Smooth muscle cell of the brain vasculature (primary cell): ENCODE measurements at places on chromosomes 5 and 9.

GRCh38 chr5:91151947-91152346, 231.2 kb downstream of the ARRDC3 start:
- DNase-seq = peak; percentile 33

DNA sequence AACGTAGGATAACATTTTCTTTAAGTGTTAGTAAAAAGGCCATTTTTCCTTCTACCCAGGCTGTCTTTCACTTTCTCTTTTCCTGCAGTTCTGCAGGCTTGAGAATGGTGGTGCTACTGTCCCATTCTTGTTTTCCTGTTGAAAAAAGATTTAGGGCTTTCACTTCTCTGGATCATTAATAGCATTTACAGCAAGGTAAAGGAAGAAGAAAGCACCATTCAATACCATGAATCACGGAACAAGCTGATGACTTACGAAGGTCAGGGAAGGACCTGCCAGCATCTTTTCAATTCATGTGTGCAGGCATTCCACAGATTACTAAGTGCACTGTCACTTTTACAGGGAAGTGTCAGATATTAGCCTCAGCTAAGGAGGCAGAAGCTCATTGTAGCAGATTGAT, 292.8 kb downstream of the YTHDC2 start:
- no peak for DNase-seq

DNA sequence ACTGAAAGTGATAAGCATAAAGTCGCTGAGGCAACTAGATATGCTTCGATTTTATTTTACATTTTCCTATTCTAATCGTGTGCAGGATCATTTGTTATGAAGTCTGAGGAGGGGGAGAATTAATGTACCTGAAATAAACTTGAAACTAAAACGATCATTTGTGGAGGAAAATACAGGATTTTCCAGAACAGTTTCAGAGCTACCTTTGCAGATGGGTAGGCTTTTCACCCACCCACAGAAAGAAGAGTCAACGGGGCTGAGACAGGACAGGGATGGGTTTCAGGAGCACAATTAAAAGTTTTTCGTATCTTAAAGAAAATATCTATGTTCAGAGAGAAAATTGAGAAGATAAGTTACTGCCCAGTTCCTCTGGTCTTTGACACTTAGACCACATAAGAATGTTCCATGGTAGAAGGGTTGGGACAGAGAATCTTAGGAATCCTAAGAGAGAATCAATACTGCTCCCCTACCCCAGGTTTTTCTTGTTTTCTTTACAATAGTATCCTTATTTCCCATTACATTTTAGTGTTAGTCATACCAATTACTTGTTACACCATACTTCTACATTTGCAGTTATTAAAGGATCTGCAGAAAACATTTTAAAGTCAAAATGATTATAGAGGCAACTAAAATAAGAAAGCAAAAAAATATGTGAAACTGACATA, 211.4 kb downstream of the DEPDC1B start:
- no peak for DNase-seq

- DNase-seq = no peak
Observed at GRCh38 chr9:90245661-90246060, 397.0 kb downstream of the DIRAS2 start.

DNA sequence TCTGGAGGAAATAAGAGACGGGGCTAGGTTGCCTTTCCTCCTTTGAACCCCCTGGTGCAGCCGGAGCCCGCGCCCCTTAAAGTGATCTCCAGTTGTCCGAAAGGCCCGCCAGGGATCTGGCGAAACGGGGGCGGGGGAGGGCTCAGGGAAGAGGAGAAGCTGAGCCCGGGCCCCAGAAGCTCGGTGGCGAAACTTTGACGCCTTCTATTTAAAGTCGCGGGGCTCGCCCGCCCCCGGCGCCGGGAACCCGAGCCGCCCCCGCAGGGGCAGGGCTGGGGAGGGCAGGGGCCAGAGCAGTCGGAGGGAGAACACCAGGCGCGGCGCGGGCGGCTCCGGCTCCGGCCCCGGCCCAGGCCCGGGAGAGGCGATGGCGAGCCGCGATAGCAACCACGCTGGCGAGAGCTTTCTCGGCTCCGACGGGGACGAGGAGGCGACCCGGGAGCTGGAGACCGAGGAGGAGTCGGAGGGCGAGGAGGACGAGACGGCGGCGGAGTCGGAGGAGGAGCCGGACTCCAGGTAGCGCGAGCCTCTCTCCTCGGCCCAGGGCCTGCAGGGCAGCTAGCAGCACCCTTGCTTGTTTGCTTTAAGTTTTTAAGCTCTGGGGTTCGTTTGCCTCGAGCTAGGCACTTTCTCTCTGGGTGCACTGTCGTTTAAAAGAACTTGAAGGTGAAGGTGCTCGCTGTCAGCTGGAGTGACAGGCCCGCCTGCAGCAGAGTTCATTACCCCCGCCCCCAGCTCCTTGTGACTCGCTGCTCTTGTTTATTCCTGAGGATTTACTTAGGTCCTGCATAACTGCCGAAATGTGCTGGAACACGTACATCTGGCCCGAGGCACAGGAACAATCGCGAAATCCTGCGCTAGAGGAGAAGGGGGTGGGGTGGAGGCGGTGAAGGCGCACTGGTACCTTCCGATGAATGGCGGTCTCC, at the start of gene CMYA5:
Gene CMYA5 (plus strand): TSS at position 296 of the 926 bp plus-strand sequence. CDS start 72 bp downstream, at position 368.
- no peak for DNase-seq

GRCh38 chr9:98921732-98922131, 22.0 kb upstream of the COL15A1 start:
- DNase-seq = no peak

- DNase-seq = no peak
Observed at GRCh38 chr5:122228728-122229392, 83.2 kb upstream of the SNCAIP start.

DNA sequence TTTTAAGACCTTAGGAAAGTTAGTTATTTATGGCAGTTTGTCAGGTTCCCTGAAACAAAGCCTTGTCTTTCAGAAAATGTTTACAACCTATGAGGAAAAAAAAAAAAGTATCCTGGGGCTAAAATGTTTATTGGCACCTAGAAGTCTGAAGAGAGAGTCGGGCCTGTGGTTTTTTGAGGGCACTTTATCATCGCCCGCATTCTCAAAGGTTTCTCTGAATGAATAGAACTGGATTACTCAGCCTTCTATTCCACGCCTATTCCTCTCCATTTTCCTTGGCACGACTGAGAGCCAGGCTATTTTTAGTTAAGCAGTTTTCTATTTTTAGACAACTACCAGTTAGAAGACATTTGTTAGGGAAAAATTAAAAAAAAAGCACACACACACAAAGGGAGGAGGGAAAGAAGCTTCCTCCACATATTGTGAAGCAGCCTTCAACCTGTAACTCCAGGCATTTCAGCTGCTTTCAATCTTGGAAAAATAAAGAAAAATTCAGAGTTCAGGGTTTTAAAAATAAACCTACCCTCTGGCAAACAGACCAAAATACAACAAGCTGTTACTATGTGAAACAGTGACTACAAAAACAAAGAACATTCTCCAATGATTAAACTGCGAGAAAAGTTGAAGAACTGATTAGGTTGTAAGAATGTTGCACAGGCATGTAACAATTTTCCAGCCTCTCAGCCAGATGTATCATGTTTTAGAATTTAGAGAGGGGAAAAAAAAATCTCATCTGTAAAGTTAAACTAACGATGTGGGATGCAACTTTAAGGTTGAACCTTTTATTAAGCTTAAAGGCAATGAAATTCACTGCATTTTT, 97.0 kb downstream of the MEF2C start:
- peak; percentile 65 for DNase-seq

DNA sequence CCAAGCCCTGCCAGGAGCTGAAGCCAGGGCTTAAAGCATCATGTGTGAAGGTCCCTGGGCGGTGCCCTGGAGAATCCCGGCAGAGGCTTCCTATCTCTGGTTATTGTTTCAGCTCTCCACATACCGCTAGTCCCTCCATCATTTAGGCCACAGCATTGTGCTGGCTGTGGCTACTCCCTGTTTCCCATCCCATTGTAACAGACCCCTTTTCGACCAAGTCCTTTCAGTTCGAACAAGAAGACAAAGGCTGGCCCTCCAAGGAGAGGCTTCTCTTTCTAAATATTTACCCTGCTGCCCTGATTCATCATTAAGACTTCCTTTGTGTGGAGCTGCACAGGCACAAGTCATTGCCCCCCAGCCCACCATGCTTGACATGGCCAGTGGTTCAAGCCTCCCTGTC, 41.6 kb downstream of the NEUROG1 start:
- no peak for DNase-seq

GRCh38 chr5:130213607-130214006, 309.3 kb downstream of the CHSY3 start:
- DNase-seq = no peak

DNA sequence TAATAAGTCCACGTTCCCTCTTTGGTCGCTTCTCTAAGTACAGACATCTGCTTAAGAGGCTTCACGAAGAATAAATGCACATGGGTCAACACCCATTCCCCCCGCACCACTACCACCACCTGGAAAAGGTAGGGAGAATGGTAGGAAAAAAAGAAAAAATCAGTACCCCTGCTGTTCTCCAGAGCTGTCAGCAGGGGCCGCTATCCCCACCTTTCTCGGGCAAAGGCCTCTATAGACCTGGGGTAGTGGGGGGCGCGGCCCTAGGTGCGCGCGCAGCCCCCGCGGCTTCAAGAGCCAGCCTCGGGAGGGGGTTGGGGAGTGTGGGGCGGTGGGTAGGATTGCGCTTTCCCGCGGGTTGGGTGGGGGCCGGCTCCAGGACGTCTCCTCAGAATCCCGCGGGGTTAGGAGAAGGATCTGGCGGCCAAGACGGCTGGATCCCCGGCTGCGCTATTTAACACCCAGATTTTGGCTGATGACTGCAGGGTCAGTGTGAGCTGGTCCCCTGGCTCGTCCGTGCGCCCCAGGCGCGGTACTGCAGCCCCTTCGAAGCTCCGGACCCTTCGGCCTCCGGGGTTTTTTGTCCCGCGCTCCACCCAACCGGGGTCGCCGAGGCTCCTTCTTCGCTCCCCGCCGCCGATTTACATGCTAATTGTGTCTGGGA, 1.6 kb upstream of the SEMA6A start:
- no peak for DNase-seq

DNA sequence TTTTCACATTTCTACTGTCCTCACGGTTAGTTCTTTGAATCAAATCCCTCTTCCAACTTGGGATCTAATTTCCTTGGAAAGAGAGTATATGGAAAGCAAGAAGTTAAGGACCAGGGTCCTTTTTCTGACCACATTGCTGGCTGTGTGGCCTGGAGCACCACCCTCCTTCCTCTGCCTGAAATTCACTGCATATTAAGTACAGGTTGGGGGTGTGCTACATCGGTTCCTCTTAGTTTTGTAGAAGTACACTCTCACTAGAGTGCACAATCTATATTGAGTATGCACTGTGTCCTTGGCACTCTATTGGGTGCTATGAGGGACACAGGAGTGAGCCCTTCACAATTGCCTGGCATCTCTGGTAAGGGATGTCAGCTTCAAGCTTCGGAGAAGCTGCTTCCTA, 53.8 kb upstream of the KLF9 start:
- no peak for DNase-seq

GRCh38 chr5:146641941-146642340, 126.0 kb upstream of the GPR151 start:
- no peak for DNase-seq

DNA sequence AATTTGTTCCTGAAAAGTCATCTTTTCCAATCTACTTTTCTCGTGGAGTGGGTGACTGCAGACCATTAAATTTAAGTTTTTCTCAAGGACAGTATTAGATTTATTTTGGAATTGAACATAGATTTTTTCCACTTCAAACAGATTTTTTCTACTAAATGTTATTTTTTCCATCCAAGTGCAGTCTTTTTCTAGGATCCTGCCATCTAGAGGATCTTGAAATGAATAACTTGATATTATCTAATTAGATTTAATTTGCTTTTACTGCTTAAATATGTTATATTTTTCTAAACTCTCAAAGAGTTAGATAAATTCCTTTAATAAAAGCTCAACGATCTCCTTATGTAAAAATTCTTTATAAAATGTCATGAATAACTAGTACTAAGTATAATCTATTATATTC, 136.9 kb upstream of the PRR16 start:
- no peak for DNase-seq

DNA sequence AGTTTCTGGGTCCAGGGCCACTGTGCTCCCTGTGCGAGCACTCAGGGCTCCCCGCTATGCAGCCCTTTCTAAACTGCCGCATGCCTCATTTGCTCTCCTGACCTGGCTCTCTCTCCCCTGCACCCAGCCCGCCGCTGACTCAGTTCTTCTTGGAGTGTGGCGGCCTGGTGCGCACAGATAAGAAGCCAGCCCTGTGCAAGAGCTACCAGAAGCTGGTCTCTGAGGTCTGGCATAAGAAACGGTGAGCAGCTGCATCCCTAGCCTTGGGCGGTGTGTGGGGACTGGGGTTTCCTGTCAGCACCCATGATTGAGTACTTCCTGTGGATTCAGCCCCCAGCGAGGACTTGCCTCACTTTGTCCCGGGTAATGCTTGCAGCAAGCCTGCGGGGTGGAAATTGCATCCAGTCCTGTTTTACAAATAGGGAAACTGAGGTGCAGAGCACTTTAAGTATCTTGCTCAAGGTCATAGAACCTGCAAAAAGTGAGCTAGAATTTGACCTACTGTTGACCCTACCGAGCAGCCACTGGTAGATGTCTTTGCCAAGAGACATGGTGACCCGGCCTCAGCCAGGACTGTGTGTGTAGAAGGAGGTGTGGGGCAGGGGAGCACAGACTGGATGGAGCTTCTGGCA, 27.9 kb downstream of the USP20 start:
- no peak for DNase-seq

GRCh38 chr5:118466418-118466817, 521.9 kb downstream of the DTWD2 start:
- DNase-seq = no peak

DNA sequence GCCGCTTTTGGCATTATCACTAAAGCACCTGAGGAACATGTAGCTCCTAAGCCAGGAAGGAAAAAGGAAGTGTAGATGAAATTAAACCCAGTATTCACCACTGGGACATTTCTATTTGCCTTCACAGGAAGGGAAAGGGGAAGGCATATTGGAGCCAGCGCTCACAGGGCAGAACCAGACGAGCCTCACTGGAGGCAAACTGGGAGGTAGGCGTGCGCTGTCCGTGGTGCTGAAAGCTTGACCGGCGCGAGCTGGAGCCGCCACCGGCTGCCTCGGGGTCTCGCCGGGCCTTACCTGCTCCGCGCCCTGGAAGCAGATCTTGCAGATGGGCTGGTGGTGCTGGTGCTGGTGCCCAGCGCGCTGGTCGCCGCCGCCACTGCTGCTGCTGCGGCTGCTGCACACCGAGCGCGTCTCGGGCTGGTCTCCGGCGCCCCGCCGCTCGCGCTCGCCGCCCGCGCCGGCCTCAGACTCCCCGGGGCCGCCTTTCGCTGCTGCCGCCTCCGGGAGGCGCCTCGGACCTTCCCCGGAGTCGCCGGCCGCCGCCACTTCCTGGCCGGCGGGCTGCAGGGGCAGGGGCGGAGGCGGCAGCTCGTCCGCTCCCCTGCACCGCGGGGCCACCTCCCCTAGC, 732 bp downstream of the MARCHF11 start:
- DNase-seq = peak; percentile 26

DNA sequence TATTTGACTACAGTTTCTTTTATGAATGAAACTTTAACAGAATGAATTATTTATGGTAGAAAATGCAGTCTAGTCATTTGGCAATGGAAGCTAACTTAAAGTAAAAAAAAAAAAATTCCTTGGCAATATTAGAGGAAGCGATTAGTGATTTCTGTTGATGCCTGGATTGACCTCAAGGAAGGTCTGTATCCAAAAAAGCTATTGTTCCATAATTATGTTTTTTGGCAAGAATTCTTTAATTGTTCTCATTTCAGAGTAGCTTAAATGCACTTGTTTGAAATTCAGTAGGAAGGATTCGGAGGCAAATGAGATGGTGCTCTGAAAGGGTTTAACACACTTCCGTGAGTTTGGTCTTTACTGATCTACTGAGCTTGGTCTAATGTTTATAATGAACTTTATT, 61.8 kb downstream of the ITGA1 start:
- no peak for DNase-seq

- no peak for DNase-seq
Observed at GRCh38 chr9:119689879-119690278, 320.6 kb upstream of the BRINP1 start.

GRCh38 chr9:87564791-87565241, 67.1 kb downstream of the DAPK1 start:
- DNase-seq = no peak
